Activated naive CD8-positive, alpha-beta T cell treated with anti-CD3 and anti-CD28 coated beads, Interleukin-2, amount 50 U/mL, for 24 hours (primary cell): ENCODE measurements at places on chromosomes 12 and 14.

- no peak for DNase-seq
These were observed 18.6 kb downstream of the GPRC5A start for GRCh38 chr12:12909995-12910420.

DNA sequence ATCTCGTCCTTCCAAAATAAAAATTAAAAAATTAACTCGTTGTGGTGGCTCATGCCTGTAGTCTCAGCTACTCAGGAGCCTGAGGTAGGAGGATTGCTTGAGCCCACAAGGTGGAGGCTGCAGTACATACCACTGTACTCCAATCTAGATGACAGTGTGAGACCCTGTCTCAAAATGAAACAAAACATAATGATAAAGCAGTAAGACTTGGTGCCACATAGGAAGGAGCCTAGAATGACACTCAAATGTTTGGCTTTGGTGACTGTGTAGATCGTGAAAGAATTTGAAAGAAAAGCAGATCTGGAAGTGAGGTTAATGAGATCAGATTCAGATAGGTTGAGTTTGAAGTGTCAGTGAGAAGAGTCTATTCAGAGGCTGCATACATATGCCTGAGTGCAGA lies 150.1 kb upstream of the ATP2B1 start:
- no peak for DNase-seq

DNA sequence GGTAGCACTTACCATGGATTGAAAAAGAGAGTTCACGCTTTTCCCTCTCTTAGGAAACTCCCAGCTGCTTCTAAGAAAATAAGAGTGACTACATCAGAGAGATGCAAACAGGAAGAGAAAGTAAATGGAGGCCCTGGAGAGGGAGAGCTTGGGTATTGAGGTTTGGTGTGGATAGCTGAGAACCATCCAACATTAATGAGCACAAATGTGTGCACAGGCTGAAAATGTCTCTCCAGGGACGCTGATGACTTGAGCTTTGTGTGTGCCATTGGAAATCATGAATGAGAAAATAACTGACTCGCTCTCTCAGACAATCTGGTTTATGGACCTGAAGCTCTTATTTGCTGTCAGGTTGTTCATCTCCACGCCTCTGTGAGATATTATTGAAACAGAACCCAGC lies 318.8 kb downstream of the NRXN3 start:
- DNase-seq = no peak

DNA sequence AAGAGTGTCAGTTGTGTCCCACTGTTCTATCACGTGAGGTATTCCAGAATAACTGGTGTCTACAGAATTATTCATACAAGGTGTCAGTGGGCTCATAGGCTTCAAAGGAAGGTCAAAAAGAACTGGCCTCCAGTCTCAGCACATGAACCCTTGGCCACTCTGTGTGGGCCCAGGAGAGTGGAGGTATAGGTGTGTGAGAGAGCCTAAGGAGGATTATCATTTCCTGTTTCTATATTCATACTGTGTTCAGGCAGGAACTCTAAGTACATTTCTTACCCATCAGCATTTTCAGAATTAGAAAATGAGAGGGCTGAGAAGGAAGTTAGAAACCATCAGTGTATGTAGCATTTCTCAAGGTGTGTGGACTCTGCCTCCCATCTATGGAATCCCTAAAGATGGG lies 87.0 kb downstream of the BTG1 start:
- DNase-seq = no peak

DNA sequence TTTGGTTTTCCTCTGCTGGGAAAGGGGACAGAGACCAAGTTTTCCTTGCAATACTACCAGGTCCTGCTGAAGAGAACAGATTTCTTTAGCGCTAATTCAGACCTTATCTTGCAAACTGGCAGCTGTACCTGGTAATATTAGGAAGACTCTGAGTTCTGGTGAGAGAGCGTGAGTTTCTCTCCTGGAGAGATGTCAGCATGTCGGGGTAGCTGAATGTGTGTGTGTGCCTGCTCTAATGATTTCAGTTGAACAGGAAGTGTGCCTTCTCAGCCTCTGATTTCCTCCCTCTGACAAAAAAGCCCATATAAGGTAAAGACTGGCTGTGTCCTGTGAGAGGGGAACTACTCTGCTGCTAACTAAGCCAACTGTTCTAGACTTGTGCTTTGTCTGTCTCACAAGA lies 10.3 kb upstream of the ERP27 start:
- DNase-seq = peak; percentile 47

- no peak for DNase-seq
These were observed 98.6 kb upstream of the FAR2 start for GRCh38 chr12:29050503-29050902.

DNA sequence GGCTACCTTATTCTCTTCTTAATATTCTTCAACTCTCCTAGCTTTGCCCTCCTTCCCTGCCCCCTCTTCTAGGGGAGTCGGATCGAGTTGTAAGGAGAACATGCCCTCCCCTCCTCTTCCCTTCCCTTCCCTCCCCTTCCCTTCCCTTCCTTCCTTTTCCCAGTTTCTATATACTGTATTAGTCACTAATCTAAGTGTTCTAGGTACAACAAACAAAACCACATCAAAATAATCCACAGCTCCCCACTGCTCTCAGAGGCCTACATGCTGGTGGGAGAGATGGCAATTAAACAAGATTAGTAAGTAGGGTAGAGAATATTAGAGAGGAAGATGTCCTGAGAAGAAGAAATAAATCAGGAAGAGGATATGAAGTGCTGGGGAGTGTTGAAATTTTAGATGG lies 119.9 kb upstream of the PZP start:
- DNase-seq = no peak

DNA sequence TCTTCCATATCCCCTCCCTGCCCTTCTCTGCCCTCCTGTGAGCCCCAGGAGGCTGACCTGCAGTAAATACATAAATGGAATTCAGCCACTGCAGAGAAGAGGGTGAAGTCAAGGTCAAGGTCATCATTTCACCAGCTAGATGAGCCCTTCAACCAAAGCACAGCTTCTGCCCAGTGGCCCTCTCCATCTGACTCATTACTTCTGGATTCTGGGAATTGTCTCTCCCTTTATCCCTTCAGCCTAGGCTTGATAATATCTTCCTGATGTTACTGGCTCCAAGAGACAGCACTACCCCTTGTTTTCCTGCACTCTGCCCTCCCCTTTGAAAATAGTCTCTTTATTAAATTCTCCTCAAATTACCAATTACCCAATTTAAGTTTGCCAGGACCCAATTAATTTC lies 64.5 kb downstream of the TTC9 start:
- no peak for DNase-seq
